ENCODE measurements at places on chromosomes 1 and 21.

GRCh38 chr1:172492421-172492820, 40.5 kb upstream of the SUCO start:
- no peak for DNase-seq

DNA sequence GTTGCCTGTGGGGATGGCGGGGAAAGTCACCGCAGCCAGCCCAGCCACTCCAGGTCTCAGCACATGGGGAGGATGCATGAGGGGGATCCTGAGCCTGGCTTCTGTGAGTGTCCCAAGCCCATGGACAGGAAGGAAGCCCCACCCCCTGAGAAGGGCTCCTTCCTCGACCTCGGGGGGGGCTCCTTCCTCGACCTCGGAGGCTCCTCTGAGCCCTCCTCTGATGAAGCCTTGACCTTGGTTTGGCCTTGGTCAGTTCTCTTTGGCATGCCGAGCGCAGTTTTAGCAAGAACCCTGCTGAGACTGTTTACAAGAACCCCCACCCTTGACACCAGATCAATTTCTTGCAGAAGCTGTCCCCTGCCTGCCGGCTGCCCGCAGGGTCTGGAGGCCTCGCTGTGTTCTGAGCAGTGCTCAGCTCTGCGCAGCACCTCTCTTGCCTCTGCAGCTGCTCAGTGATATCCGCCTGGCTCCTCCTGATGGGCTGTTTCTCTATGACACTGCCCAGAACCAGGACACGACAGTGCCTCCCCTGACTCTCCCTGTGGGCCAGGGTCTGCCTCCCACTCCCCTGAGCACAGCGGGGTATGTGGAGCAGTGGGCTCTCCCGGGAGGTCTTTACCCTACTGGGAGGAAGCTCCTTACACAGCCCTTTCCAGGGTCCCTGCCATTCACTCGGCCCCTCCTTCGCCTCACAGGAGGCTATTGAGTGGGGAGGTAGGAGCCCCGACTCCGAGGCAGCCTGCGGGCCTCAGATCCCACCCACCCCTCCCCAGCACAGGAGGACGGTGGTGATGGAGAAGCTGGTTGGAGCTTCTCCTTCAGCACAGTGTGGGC, 15.4 kb downstream of the ACTRT2 start:
- peak; percentile 14 for DNase-seq

DNA sequence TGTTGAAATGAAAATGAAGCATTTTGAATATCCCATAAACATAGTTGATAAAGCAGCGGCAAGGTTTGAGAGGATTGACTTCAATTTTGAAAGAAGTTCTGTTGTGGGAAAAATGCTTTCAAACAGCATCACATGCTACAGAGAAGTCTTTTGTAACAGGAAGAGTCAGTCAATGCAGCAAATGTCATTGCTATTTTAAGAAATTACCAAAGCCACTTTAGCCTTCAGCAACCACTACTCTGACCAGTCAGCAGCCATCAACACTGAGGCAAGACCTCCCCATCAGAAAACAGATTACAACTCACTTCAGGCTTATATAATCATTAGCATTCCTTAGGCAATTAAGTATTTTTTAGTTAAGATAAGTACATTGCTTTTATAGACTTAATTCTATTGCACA, 33.8 kb upstream of the FCRL3 start:
- DNase-seq, result no peak

- no peak for DNase-seq
Measured at GRCh38 chr1:204464187-204464631, 30.4 kb downstream of the PIK3C2B start.

GRCh38 chr1:25110036-25110435, 122.3 kb downstream of the SYF2 start:
- DNase-seq, result no peak

DNA sequence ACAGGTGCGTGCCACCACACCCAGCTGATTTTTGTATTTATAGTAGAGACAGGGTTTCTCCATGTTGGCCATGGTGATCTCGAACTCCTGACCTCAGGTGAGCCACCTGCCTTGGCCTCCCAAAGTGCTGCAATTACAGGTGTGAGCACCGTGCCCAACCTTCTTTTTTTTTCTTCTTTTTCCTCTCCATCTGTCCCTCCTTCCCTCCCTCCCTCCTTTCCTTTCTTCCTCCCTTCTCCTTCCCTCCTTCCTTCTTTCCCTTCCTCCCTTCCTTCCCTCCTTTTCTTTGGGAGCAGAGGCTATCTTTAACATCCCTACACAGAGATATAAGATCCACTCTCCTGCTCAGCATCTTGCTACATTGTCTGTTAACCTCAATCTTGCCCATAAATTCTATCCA, 24.4 kb upstream of the FAM89A start:
- DNase-seq, result no peak

- DNase-seq, result no peak
Measured at GRCh38 chr1:10561497-10561896, 86.7 kb downstream of the PEX14 start.

DNA sequence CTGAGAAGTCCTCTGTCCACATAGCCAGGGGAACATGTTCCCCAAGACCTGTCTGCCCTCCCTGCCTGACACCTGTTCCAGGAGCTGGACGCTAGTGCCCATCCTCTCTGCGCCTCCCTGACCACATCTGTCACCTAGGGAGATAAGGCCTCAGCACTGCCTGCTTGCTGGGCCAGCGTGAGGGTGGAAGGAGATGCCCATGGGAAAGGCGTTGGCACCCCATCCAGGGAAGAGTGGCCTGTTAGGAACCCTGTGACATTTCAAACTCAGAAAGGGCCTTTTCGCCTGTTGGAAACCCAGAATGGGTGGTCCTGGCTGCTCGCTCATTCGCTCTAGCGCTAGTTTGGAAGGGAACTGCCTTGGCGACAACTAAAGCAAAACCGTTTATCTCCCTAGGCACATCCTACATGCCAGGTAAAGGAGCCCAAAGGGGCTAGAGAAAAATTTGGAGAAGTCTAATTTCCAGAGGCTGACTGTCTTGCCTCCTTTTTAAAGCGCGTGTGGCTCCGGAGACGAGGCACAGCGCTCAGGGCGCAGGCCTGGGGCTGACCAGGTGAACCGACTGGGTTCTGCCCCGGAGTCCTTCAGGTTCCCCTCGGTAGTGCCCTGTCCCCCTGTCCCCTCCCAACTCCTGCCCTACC, 410 bp downstream of the ACTA1 start:
- no peak for DNase-seq

Measured in femur (tissue), 1 donor.